Dermis blood vessel endothelial cell (primary cell): ENCODE measurements at places on chromosomes 6 and 20. TPM values are rescaled to one million over a fixed set of nuclear protein-coding genes. Genes with fewer than 3 reads are reported as not detected.

GRCh38 chr6:115954740-115955139, 106.0 kb downstream of the FRK start:
- DNase-seq = no peak

GRCh38 chr6:30147096-30147495, 11.2 kb downstream of the TRIM40 start:
- no peak for DNase-seq

DNA sequence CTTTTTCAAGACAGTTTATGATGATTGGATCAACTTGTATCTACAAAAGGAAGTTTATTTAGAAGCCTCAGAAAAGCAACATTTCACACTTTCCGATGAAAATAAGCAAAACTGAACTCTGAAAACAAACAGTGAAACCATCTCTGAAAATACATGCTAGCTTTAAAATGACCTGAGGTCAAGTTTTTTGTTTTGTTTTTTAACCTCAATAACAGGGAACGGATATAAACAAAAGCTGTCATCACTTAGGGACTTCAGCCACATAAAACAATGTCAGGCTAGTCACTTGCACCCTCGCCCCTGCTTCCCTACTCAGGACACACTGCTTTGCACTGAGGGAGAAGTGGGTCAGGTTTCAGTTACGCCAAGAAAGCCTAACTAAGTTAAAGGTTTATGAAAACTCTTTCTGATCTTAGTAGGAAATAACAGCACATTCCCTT, 11.6 kb downstream of the BACH2 start:
- peak; percentile 36 for DNase-seq

Gene RAD21L1
- not detected in 2 replicates for total RNA-seq

DNA sequence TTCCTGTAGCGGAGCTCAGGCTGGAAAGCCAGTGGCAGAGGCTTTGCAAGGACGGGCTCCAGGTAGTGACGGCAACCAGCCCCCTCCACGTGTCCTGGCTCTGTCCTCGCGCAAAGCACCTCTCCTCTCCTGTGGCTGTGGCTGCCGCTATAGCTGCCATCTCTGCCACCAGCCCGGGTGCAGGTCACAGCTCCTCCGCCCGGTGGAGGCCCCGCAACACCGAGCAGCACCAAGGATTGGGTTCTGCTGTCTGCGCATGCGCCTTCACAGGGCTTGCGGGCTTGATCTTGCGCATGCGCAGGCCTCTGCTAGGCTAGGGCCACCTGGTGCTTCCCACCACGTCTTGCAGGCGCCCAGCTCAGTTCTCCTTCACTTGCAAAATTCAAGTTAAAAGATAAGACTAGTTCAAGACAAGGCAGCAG, 625.4 kb downstream of the QKI start:
- DNase-seq = peak; percentile 55

Gene TINAG
- not detected in 2 replicates for total RNA-seq

Gene USP49
- total RNA-seq = 2.9 and 3.1 TPM in 2 replicates

Gene DLL1
- total RNA-seq = 7.5 and 7.6 TPM in 2 replicates

DNA sequence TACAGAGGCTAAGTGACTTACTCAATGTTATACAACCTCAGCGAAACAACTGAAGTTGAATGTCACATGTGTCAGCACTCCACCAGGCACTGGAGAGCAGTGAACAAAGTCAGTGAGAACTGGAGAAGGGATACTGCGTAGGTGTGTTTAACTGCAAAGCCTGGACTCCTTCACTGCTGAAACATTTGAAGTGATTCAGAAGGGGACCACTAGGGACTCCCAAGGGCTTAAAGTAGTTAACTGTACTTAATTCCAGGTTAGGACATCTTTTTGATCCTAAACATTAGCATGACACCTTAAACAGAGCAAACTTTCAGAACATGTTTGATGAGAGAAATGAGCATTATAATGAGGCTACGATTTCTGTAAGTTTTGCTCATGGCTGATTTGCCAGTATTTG, 45.0 kb upstream of the ZBTB24 start:
- DNase-seq = peak; percentile 18

GRCh38 chr6:39280247-39280731, 33.9 kb downstream of the KCNK17 start:
- DNase-seq = peak; percentile 44

Gene ASF1A
- 16.0 and 28.5 TPM in 2 replicates for total RNA-seq

GRCh38 chr6:57267586-57268293, 45.6 kb upstream of the RAB23 start:
- DNase-seq = peak; percentile 87

DNA sequence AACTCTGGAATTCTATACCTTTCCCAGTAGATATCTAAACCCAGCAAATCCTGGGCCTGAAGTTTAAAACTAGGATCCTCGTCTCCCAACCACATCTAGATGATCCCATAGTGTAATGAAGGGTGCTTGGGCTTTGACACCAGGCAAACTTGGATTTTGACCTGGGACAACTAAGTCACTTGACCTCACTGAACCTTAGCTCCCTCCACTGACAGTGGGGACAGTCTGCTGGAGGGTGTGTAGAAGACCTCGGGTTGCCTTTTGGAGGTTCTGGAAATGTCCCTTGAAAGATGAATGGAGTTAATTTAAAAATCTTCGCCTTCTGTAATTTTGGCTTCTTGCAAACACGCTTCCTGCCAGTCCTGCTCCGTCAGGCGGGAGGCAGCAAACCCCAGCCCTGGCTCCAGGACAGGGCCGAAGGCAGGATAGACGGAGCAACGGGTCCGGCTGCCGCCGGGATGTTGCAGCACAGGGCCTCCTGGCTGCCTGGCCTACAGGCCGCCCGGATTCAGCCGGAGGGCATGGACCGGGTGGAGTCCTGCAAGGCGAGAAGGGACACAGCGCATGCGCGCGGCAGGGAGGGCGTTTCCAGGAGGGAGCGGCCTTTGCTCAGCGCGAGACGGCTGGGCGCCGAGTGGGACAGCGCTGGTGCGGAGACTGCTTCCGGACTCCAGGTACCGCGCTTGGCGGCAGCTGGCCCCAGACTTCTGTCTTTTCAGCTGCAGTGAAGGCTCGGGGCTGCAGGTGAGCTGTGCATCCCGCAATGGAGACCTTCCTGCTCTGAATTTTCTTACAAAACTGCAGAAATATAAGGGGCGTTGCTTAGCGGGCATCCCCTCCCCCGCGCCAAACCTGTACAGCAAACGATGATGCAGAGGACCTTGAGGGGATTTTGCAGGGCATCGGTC, at the start of gene TMEM14A:
Gene TMEM14A, plus strand, starts transcription at position 612 of the 908 bp plus-strand sequence. CDS start 5,990 bp downstream, outside the sequence.
- peak; percentile 91 for DNase-seq

DNA sequence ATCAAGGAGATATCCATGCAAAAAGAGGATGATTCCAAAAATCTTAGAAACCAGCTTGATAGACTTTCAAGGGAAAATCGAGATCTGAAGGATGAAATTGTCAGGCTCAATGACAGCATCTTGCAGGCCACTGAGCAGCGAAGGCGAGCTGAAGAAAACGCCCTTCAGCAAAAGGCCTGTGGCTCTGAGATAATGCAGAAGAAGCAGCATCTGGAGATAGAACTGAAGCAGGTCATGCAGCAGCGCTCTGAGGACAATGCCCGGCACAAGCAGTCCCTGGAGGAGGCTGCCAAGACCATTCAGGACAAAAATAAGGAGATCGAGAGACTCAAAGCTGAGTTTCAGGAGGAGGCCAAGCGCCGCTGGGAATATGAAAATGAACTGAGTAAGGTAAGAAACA, 10.1 kb upstream of the SNRNP48 start:
- no peak for DNase-seq

- no peak for DNase-seq
Measured at GRCh38 chr6:127094791-127095190, 23.7 kb upstream of the RSPO3 start.

- peak; percentile 80 for DNase-seq
Measured at GRCh38 chr6:36615018-36615761, 21.0 kb downstream of the SRSF3 start.

DNA sequence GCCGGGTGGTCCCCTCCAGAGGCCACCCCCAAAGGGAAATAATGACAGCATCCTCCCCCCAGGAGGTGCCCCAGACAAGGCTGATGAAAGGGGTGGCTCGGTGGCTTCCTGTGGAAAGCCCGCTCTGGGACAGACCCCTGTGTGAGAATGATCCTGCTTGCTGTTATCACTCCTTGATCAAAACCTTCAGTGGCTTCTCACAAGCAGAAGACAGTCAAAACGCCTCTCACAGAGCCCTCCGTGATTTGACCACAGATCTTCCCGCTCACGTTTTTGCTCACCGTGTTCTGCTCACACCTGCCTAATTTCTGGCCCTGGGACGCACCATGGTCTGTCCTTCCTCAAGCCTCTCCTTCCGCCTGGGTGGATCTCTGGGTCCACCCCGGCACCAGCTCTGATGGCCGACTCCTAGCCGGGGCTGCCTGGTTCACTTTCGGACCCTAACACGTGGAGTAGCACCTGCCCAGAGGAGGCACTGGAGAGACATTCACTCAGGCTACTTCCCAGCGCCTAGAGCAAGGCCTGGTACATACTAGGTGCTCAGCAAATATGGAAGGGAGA, 210.4 kb downstream of the ANKRD60 start:
- no peak for DNase-seq

Gene ZSCAN23
- 0.51 and 0.74 TPM in 2 replicates for total RNA-seq

GRCh38 chr6:62968834-62969233, 242.4 kb upstream of the FKBP1C start:
- no peak for DNase-seq

- no peak for DNase-seq
Measured at GRCh38 chr20:18995455-18995854, 181.9 kb downstream of the SCP2D1 start.

Gene BTN1A1
- not detected in 2 replicates for total RNA-seq

Gene SLC2A10
- 16.0 and 16.7 TPM in 2 replicates for total RNA-seq

Gene SLC13A3
- total RNA-seq = 0.05 TPM in 1 of 2 replicates, not detected in the other

DNA sequence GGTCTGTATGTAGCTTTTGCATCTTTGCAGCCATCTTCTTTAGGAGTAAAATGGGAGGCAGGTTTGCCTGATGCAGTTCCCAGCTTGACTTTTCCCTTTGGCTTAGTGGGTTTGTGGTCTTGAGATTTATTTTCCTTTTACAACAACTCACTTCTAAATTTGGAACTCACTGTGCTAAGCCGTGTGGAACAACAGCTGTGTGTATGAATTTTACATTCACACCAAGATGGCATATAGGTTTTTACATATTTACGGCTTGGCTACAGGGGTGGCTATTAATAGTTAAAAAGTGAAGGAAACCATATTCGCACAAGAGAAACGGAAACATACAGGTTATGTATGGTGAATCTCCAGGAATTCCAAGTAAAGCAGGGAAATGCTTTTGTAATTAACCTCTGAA, 2.5 kb downstream of the TTLL2 start:
- DNase-seq = no peak

Gene FLRT3
- 0.51 and 1.3 TPM in 2 replicates for total RNA-seq

DNA sequence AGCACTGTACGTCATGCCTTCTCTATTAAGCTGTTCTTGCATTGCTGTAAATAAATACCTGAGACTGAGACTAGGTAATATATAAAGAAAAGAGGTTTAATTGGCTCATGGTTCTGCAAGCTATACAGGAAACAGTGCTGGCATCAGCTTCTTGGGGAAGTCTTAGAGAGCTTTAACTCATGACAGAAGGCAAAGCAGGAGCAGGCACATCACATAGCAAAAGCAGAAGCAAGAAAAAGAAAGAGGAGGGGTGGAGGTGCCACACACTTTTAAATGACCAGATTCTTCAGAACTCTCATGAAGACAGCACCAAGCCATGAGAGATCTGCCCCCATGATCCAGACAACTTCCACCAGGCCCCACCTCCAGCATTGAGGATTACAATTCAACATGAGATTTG, 30.1 kb downstream of the CYB5R4 start:
- DNase-seq = no peak

DNA sequence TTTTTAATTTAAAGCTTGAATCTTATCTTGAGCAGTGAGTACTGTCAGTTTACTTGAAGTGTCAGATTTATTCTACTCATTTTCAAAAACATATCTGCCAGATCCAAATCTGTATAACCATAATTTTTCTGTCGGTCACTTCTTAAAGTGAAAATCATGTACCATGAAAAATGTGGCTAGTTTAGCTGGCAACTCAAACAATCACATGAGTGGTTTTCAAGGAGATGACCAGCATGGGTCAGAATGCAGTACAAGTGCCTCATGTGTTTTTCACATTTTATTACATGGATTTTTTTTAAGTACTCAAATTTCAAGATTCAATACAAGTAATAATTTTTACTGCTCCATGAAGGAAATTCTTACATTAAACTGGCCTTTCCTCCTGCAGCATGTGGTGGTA, 11.0 kb upstream of the SAMD5 start:
- DNase-seq = no peak

GRCh38 chr6:21496196-21496595, 97.4 kb upstream of the SOX4 start:
- no peak for DNase-seq

- no peak for DNase-seq
Measured at GRCh38 chr20:1945134-1945618, 48.7 kb downstream of the PDYN start.

Gene TNF
- 0.17 TPM in 1 of 2 replicates, not detected in the other for total RNA-seq

GRCh38 chr6:152008779-152009178, 201.3 kb downstream of the ESR1 start:
- no peak for DNase-seq

DNA sequence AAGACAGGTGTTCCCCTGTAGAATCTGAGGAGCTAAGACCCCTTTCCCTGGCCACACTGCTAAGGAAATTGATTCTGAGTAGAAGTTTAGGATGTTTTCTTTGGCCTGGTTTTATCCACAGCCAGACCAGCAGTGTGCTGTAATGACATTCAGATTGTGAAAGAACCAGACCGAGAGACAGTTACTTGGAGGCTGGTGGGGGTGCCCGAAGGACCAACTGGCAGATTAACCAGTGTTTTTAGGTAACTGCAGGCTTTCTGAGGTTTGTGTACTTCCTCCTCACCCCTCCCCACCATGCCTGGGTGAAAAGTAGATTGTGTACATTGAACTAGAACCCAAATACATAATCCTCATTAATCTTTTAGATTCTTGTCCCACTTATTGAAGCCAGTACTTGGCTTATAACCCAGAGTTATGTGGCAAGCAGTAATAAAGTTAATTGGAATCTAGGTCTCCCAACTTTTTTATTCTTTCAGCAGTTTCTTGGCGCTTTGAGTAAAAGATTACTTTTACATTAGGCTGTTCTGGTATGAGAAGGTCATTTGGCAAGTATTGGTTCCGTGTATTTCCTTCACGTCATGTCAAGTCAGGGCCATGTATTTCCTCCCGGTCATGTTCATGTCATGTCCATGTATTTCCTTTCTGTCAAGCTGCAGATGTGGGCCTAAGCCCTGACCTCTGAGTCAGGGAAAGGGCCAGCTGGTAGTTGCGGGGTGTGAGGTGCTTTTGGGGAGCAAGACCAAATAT, 93.7 kb downstream of the TCP11 start:
- DNase-seq = peak; percentile 78

Gene LAMA4
- 661 and 842 TPM in 2 replicates for total RNA-seq

GRCh38 chr6:169380493-169380892, 126.8 kb upstream of the THBS2 start:
- DNase-seq = no peak

Gene PROKR2
- not detected in 2 replicates for total RNA-seq

DNA sequence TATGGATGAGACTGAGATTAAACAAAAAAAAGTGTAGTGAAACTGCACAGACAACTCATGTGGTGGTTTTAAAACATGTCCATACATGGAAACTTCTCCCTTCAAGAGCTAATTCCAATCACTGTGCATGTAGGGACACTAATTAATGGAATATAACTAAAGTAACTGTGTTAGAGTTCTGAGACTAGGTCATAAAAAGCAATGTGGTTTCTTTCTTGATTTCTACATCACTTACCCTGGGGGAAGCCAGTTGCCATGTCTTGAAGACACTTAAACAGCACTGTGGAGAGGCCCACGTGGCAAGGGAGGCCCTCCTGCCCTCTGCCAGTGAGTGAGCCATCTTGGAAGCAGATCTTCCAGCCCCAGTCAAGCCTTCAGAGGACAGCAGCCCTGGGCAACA, 118.2 kb upstream of the DST start:
- no peak for DNase-seq

Gene TMEM170B
- total RNA-seq = 2.4 and 4.1 TPM in 2 replicates

Gene CALHM4
- total RNA-seq = not detected in 2 replicates

GRCh38 chr6:169156108-169156792, 97.4 kb downstream of the THBS2 start:
- no peak for DNase-seq
